NCI-H460 (cell line): ENCODE measurements at places on chromosomes 2 and 18.

- DNase-seq: no peak
These were observed 16.9 kb downstream of the NBAS start for GRCh38 chr2:15544227-15544626.

GRCh38 chr2:207046724-207047123 lies 107.4 kb downstream of the CPO start:
- DNase-seq: no peak

- no peak for DNase-seq
These were observed 38.1 kb downstream of the TMEM131 start for GRCh38 chr2:97957432-97958183.

DNA sequence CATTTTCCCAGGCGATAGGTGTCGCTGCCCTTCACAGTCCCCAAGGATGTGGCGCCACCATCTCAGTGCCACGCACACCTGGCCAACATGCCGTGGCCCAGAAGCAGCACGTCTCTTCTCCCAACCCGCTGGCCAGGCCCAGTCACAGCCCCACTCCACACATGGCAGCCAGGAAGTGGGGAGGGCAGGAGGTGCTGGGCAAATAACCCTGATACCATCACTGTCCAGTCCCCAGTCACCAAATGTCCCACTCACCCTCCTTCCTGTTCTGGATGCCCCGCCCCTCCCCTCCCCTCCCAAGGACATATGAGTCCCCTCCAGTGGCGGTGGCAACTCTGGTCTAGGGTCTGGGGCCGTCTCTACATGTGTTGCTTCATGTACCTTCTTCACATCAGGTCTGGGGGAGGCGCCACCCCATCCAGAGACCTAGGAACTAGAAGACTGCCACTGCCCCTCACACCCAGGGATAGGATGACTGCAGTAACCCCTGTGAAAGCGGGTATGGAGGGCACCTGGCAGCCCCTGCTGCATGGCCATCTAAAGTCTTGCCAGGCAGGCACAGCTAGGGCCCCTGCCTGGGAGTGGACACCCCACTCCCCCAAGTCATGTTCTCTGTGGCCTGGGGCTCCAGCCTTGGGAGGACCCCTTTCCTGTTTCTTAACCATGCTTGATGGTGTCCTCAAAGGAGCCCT lies 7.3 kb upstream of the CAPN10 start:
- DNase-seq: no peak

DNA sequence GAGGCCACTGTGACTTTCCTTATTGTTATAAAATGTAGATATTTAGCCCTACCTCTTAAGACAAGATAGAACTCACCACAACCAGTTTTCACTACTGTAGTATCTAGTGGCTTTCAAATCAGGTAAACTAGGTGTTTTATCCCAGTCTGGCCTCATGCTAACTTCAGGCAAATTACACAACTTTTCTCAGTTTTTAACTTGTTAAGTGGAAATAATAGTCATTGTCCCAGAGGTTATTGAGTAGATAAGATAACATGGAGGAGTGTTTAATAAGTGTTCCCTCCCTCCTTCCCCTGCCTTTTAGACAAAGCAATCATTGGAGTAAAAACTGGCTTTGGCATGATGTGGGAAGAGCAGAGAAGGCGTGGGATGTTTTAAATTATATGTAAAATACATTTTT lies 27.3 kb downstream of the ANXA4 start:
- DNase-seq: no peak

- DNase-seq: no peak
These were observed 45.9 kb upstream of the ITGA4 start for GRCh38 chr2:181411105-181411849.

- no peak for DNase-seq
These were observed 231.2 kb upstream of the CYP26B1 start for GRCh38 chr2:72378753-72379348.

- DNase-seq: no peak
These were observed 115.4 kb upstream of the PKDCC start for GRCh38 chr2:41932241-41933045.

DNA sequence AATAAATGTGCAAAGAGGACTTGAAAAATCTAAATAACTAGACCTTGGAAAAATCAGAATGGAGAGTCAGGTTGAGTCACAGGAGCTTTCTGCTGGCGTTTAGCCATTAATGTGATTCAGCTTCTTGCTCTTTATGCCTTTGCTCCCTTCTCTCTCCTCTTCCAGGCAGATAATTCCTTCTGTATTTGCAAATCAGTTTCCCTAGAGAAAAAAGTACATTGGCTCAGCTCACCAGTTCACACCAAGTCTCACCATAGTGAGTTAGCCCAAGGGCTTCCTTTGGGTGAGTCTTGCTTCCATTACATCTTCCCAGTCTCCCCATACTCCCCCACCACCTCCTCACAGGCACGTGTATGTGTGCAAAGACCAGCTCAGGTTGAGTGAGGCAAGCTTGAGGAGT lies 73.6 kb downstream of the CYBRD1 start:
- peak; percentile 15 for DNase-seq

GRCh38 chr2:9800639-9800974 lies 42.7 kb upstream of the TAF1B start:
- no peak for DNase-seq

GRCh38 chr2:240250150-240250984 lies 109.9 kb upstream of the OTOS start:
- no peak for DNase-seq

DNA sequence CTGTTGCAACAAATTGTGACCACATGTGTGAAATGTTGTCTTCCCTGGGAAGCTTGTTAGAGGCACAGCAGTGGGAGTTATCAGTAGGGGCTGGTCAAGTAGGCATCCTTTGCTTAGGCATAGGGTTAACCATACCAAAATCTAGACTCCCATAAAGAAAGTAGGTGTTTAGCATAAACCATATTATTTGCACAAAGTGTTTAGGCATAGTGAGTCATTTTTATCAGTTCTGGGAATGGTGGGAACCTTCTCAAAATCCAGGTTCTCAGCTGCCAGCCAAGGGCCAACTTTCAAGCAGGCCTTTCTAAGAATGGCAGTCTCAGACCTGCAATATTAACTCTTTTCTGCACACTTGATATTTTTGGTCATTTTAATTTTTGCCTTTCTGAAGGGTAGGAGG lies 88.5 kb downstream of the RAB3GAP1 start:
- DNase-seq: no peak

DNA sequence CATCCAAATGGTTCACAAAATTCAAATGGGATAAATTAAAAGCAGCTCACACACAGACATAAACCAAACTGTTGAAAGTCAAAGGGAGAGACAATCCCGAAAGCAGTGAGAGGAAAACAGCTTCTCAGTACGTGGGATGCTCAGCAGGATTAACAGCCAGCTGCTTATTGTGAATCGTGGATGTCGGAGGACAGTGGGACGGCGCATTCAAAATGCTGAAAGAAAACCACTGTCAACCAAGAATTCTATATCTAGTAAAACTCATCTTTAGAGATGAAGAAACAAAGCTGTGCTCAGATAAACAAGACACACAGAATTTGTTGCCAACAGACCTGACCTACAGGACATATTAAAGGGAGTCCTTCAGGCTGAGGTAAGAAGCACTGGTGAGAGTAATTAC lies 102.9 kb downstream of the NFATC1 start:
- no peak for DNase-seq

DNA sequence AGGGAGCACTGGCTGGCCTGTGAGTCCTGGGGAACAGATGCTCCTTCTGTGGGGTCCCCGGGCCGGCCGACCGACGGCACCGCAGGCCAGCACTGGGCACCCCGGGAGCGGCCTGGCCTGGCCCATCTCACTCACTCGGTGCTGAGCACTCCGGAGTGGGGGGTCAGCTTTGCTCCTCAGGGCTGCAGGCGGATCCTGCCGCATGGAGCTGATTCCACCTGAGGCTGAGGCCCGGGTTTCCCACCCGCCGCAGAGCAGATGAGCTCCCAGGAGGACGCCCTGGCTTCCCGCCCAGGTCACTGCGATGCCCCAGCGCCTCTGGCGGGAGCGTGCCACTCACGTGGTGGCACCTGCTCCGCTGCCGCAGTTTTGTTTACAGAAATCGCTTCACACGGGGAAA lies 418.6 kb downstream of the GALR1 start:
- no peak for DNase-seq

DNA sequence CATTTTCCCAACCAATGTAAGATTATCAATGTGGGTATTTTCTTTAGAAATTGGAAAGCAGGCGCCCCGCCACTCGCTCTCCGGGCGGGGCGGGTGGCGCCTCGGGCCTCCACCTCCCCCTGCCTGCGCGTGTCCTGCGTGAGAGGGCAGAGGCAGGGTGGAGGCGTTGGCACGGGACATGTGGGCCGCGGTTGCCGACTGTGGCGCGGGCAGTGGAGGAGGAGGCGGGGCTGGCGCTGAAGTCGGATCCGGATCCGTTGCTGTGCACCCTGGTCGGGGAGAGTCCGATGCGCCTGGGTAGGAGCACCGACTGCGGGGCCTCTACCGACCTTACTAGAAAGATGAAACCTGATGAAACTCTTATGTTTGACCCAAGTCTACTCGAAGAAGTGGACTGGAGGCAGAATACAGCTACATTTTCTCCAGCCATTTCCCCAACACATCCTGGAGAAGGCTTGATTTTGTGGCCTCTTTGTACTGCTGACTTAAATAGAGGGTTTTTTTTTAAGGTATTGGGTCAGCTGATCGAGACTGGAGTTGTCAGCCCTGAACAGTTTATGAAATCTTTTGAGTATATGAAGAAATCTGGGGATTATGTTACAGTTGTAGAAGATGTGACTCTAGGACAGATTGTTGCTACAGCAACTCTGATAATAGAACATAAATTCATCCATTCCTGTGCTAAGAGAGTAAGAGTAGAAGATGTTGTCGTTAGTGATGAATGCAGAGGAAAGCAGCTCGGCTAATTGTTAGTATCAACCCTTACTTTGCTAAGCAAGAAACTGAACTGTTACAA lies 37.9 kb downstream of the PMS1 start:
- DNase-seq: no peak

DNA sequence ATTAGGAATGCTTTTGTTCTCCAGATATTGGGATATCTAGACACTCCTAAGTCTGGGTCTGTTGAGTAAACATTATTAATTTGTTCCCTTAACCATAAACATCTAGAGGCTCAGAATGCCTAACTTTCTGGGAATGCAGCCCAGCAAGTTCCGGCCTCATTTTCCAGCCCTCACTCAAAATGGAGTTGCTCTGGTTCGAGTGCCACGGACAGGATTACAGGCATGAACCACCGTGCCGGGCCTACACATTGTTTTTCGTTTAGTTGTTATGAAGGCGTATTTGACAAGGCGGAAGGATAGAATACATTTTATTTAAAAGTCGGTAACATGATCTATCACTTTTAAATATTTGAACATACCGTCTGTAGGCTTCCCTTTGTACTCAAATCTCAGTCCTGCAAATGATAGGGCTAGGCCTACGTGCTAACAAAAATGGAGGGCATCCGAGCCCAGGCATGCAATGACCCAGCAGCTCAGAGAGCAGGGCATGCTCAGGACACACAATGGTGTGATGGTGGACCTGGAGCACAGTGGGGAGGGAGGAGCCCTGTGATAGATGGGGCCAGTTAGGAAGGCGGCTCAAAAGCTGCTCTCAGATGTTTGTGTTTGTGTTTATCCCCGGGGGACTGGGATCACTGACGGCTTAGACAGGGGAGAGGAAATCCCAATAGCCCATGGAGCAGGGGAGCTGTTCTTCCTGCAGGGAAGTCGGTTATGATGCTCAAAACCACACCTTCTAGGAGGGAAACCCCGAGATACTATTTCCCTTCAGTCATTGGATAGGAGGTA lies 2.9 kb upstream of the SCYGR1 start:
- no peak for DNase-seq

- peak; percentile 69 for DNase-seq
These were observed 61.6 kb downstream of the BMP10 start for GRCh38 chr2:68809324-68810240.
